ENCODE measurements at places on chromosomes 12 and 14. TPM values are rescaled to one million over a fixed set of nuclear protein-coding genes. Genes with fewer than 3 reads are reported as not detected.

DNA sequence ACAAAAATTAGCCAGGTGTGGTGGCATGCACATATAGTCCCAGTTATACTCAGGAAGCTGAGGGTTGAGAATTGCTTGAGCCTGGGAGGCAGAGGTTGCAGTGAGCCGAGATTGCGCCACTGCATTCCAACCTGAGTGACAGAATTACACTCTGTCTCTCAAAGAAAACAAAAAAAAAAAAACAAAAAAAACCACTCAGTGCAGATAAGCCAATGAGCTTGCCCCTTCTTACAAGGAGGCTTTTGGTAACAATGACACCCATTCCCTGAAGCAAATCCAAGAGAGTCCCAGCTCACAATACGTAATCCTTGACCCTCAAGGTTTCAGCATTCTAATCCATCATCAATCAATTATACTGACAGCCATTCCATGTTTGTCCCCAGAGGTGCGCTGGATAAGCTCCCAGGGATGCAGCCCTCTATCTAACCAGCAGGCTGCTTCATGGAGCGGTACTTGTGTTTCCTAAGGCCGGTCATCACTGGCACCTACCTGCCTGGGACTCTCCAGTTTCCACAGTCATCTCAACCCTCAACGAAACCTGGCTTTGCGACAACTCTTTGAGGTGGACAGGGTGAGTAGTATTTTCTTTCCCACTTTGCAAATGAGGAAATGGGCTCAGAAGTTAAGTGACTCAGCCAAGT, 12.4 kb downstream of the GCN1 start:
- no peaks in the 10 kb centered on the region for H3K4me1 ChIP-seq
- no peak for DNase-seq
- H3K36me3 ChIP-seq = peaks cover 98% of the 10 kb centered on the region

DNA sequence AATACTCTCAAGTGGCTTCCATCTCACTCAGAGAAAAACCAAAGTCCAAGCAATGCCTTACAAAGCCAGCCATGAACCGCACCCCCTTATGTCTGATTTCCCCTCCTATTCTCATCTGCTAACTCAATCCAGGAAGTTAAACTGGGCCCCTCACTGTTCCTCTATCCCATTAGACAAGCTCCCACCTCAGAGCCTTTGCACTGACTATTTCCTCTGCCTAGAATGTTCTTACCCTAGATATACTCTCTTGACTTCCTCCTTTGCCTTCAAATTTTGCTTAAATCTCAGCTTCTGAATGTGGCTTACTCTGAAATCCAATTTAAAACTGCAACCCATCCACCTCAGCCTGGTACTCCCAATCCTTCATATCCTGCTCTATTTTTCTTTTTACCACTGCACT, 257.0 kb upstream of the USP15 start:
- no peak for DNase-seq
- no peak overlapping the region for H3K4me3 ChIP-seq
- no peaks in the 10 kb centered on the region for H3K4me1 ChIP-seq
- no peaks in the 10 kb centered on the region for H3K27me3 ChIP-seq
- no peak overlapping the region for H3K27ac ChIP-seq

DNA sequence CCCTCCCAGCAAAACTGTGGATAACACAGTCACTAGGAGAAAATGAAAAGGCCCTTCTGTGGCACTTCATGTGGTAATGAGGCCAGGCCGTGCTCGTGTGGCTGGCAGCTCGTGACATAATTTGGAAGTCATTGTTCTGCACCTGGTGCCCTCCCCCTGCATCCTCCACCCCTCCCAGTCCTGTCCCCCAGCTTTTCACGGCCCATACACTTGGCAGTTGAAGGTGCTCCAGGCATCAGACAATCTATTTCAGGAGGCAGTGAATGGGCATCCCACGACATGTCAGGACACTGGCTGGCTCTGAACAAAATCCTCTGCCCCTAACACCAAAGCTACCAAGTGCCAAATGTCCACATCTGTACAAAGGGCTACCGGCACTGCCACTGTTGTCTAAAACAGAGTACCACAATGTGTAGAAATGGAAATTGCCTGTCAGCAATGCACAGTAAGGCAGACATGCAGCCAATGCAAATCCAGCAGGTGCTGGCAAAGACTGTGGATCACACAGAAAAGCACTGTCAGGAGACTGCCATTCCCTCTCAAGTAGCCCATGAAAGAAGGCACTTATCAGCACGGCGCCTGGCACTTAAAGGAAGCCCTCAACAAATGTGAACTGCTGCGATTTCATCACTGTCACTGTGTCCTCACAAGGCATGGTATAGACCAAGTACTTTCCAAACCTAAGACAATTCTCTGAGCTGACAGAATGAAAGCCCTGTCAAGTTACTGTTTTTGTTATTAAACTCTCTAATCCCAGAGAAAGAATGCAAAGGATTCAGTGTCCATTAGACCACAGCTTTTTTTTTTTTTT, 39.1 kb downstream of the CORO1C start:
- no peaks in the 10 kb centered on the region for H3K27me3 ChIP-seq
- H3K4me1 ChIP-seq = peaks cover 95% of the 10 kb centered on the region
- H3K4me3 ChIP-seq = peak overlapping the region; percentile 25
- no peak for DNase-seq

DNA sequence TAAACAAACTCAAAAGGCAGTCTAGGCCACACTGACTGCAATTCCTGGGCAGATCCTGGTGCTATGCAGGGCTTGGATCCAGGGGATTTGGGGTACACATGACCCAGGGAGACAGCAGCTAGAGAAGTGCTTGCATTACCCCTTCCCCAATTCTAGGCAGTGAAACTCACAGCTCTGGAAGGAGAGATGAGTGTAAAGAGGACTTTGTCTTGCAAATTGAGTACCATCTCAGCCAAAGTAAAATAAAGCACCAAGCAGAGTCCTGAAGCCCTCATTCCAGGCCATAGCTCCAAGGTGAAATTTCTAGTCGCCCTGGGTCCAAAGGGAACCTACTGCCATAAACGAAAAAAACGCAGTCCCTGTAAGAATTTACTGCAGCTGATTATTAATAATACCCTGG, 644.9 kb upstream of the FLRT2 start:
- DNase-seq = no peak
- no peaks in the 10 kb centered on the region for H3K27me3 ChIP-seq
- H3K27ac ChIP-seq = no peak overlapping the region
- H3K36me3 ChIP-seq = no peaks in the 10 kb centered on the region

CPNE6 gene
- not detected for total RNA-seq

DNA sequence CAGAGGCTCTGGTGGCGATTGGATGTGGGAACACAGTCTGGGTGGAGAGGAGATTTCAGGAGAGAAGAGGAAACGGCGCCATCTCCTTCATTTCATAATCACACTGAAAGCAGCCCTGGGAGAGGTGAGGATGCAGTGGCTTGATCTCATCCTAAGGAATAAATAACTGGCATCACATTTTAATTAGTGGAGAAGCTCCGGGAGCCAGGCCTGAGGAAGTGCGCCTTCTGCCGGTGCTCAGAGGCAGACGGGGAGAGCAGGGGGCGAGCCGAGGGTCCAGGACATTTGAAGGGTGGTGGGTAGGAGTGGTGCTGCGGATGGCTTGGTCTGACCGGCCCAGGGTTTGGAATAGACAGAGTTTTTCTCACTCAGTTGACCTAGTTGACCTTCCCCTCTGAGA, 265.0 kb downstream of the CACNA1C start:
- peaks cover 61% of the 10 kb centered on the region for H3K4me1 ChIP-seq
- H3K36me3 ChIP-seq = no peaks in the 10 kb centered on the region
- H3K27me3 ChIP-seq = no peaks in the 10 kb centered on the region
- DNase-seq = no peak
- no peak overlapping the region for H3K27ac ChIP-seq
- no peak overlapping the region for H3K4me3 ChIP-seq

GRCh38 chr12:69240631-69240995, 1.2 kb downstream of the CPSF6 start:
- peak overlapping the region; percentile 99 for H3K4me3 ChIP-seq
- peak overlapping the region; percentile 94 for H3K27ac ChIP-seq
- no peaks in the 10 kb centered on the region for H3K27me3 ChIP-seq
- H3K36me3 ChIP-seq = no peaks in the 10 kb centered on the region
- DNase-seq = no peak

TPH2 gene
- not detected for total RNA-seq

RPL41 gene
- total RNA-seq = 2,183 TPM

DNA sequence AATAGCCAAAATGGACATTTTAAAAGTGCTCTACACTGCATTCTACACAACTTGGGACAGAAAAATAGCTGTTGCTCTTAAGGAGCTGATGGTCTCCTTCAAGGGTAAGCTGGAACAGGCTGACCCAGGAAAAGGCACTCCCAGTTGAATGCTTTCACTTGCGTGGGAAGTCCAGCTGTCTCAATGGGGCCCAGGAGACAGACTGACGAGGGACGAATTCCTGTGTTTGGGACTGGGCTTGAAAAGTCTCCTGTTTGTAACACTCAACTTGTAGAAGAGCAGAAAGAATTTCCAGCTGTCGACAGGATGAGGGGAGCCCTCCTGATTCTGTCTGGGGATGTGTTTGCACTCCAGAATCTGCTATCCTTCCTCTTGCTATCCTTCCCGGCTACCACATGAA, 180.8 kb downstream of the ZFP36L1 start:
- peaks cover 25% of the 10 kb centered on the region for H3K4me1 ChIP-seq
- no peak overlapping the region for H3K4me3 ChIP-seq
- H3K36me3 ChIP-seq = no peaks in the 10 kb centered on the region
- H3K27ac ChIP-seq = peak overlapping the region; percentile 64
- peak; percentile 62 for DNase-seq

- peak overlapping the region; percentile 89 for H3K27ac ChIP-seq
- peak overlapping the region; percentile 84 for H3K4me3 ChIP-seq
- no peaks in the 10 kb centered on the region for H3K27me3 ChIP-seq
Observed at GRCh38 chr14:105397350-105397931, 897 bp upstream of the TEX22 start.

GRCh38 chr14:90109858-90110257, 48.1 kb downstream of the KCNK13 start:
- H3K27me3 ChIP-seq = no peaks in the 10 kb centered on the region
- no peak for DNase-seq
- no peak overlapping the region for H3K27ac ChIP-seq
- no peaks in the 10 kb centered on the region for H3K36me3 ChIP-seq
- no peaks in the 10 kb centered on the region for H3K4me1 ChIP-seq

DNA sequence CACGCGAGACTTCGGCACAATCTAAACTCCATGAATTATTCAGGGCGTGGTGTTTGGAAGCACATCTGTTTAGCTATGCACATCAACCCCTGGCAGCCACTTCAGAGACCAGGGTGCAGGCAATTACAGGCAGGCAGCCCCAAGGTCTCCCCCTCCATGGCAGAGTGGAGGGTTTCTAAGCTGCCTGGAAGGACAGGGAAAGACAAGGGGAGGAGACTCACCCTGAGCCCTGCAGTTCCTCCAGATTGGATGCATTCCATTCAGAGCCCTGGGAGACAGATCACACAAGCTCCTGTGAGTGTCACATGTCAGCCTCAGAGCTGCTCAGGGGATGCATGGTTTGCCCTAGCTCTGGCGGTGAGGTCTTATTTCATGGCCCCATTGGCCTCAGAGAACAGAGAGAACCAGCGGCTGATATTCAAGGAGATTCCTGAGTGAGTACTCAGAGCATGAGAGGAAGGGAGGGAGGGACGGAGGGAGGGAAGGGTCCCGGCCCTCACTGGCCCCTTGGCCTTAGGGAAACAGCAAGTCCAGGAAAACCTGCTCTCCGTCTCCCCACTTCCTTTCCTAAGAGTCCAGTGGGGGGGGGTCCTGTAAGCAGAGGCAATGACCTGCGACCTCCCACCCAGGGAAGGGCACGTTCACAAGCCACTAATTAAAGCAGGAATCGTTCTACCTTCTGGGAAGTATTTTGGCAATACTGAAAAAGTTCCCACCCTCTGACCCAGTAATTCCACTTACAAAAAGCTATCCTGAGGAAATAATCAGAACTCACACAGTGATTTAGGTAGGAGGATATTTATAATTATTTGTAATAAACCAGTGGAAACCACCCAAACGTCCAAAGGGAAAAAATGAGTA, 55.1 kb downstream of the SSH1 start:
- no peaks in the 10 kb centered on the region for H3K27me3 ChIP-seq
- H3K27ac ChIP-seq = peak overlapping the region; percentile 96
- H3K4me1 ChIP-seq = peaks cover 58% of the 10 kb centered on the region

DAO gene
- not detected for total RNA-seq

ARHGEF25 gene
- 11.2 TPM for total RNA-seq

DNA sequence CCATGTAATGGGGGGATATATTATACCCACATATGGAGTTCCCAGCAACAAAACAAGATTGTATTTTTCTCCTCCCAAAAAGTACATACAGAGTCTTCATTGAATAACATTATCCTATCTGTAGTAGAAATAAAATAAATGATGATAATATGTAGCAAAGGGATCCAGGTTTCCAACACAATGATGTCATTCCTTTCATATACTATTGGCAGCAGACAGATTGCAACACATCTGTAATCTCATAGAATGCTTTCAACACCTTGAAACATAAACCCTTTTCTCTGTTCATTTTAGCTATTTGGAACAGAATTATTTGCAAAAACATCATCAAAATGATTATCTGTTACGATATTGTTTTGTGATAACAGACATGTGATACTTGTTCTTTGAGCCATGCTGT, 317.6 kb downstream of the DPF3 start:
- H3K4me3 ChIP-seq = no peak overlapping the region
- no peak overlapping the region for H3K27ac ChIP-seq
- H3K36me3 ChIP-seq = no peaks in the 10 kb centered on the region

RNASE9 gene
- total RNA-seq = not detected

GRCh38 chr12:125015680-125016310, 22.4 kb downstream of the BRI3BP start:
- H3K4me1 ChIP-seq = no peaks in the 10 kb centered on the region
- H3K36me3 ChIP-seq = no peaks in the 10 kb centered on the region
- no peak overlapping the region for H3K27ac ChIP-seq
- H3K4me3 ChIP-seq = no peak overlapping the region

DNA sequence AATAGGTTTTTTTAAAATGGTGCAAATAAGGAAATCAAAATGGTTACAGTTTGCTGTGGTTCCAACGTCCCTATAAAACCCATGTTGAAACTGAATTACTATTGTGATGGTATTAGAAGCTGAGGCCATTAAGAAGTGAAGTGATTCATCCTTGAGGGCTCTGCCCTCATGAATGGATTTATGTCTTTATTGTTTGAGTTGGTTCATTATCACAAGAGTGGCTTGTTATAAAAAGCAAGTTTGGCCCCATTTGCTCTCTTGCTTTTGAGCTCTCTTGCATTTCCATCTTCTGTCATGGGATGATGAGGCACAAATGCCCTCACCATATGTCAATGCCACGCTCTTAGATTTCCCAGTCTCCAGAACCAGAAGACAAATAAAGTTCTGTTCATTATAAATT, 62.3 kb downstream of the PRKD1 start:
- no peaks in the 10 kb centered on the region for H3K36me3 ChIP-seq
- no peak for DNase-seq
- no peak overlapping the region for H3K4me3 ChIP-seq
- H3K27ac ChIP-seq = no peak overlapping the region

GRCh38 chr12:61993734-61994345, 266.4 kb upstream of the USP15 start:
- H3K27me3 ChIP-seq = no peaks in the 10 kb centered on the region
- no peak overlapping the region for H3K4me3 ChIP-seq
- no peak for DNase-seq
- no peaks in the 10 kb centered on the region for H3K36me3 ChIP-seq
- no peaks in the 10 kb centered on the region for H3K4me1 ChIP-seq

DNA sequence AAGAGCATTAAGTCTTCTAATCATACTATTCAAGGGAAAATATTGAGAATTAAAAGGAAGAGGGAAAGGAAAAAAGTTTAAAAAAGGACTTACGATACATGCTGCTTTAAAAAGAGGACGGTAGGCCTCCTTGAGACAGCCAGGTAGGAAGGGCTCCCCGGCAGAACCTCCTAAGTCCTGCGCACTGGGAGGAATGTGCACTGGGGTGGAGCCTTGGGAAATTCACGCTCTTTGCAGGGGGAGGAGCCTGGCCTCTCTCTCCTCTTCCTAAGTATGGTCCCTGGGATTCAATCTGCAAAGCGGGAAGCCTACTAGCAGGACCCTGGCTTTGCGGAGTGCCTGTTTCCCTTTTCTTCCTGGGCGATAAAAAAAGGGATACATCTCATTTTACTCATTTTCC, 553.0 kb downstream of the RPS29 start:
- no peak overlapping the region for H3K27ac ChIP-seq
- DNase-seq = no peak
- no peak overlapping the region for H3K4me3 ChIP-seq

All from heart left ventricle (tissue), 16 donors.